Left kidney (tissue), 8 donors: ENCODE measurements at places on chromosomes 3 and 15. TPM values are rescaled to one million over a fixed set of nuclear protein-coding genes. Genes with fewer than 3 reads are reported as not detected.

- no peak for DNase-seq
These were observed 1218.1 kb downstream of the ROBO2 start for GRCh38 chr3:78257951-78258530.

GRCh38 chr15:74316141-74316540, 51.3 kb downstream of the CYP11A1 start:
- no peak for DNase-seq

GOLGA8R gene
- polyA plus RNA-seq, result 10.9 TPM

GRCh38 chr15:83769411-83769999, 115.6 kb downstream of the ADAMTSL3 start:
- no peak for DNase-seq

GRCh38 chr3:32821686-32822296, 4.0 kb downstream of the TRIM71 start:
- no peak for DNase-seq

DNA sequence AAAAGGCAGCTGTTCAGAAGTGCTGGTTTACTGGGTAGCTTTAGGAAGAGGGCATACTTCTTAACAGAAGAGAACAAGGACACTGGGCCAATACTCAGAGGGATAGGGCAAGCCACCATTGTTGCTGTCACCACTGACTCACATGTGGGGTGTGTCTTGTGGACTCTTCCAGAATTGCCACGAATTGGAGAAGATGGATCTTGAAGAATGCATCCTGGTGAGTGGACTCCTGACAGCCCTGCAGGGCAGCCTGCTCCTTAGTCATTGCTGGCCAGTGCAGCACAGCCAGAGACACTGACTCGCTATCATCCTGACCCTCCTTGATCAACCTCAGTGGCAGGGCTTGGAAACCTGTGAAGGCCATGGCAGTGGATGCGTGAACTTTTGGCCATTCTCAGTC, 62.3 kb downstream of the UBP1 start:
- DNase-seq, result no peak

ULK4 gene
- 6.3 TPM for polyA plus RNA-seq

DNA sequence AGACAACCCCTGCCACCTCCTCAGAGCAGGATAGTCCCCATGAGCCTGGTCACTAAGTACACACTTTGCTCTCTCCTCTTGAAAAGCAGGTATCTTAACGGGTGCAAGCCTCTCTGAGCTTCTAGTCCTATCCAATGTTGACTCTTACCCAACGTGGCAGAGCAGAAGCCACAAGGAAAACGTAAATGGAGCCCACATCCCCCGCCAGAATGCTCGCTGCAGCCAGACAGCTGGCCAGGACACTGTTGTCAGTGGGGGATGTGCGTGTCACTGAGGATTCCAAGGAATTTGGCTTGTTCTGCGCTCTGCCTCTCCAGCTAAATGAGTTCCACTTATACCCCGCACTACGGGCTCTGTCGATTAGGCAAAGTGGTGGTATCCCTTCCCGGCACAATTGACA, 67.8 kb upstream of the IGF1R start:
- DNase-seq, result no peak

GRCh38 chr3:123469323-123469995, 20.6 kb upstream of the ADCY5 start:
- DNase-seq, result no peak

DNA sequence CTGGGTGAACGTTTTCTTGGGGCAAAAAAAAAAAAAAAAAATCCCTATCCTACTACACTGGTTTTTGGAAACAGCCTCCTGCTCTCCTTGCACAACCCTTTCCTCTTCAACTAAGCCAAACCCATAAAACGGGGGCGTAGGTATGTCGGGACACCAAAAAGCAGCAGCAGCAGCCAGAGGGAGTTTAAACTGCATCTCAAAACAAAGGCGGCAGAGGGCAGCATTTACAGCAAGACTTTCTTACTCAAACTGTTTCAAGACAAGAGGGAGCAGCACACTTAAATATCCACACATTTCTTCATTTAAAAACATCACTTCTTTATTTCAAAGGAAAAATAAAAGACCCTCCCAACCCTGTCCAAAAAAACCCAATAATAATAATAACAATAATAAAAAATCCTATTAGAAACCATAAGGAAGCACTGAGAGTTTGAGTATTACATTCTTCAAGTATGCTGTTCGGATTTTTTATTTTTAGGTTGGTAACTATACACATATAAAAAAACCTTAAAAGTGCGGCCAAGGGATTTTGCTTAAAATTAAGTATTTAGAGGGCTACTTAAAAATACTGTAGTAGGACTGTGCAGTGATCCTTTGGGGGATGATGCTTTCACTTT, 43.9 kb upstream of the PLXND1 start:
- peak; percentile 68 for DNase-seq

RABL3 gene
- 33.2 TPM for polyA plus RNA-seq

GRCh38 chr3:13261104-13261830, 158.9 kb downstream of the NUP210 start:
- no peak for DNase-seq

TMEM207 gene
- 18.1 TPM for polyA plus RNA-seq

DNA sequence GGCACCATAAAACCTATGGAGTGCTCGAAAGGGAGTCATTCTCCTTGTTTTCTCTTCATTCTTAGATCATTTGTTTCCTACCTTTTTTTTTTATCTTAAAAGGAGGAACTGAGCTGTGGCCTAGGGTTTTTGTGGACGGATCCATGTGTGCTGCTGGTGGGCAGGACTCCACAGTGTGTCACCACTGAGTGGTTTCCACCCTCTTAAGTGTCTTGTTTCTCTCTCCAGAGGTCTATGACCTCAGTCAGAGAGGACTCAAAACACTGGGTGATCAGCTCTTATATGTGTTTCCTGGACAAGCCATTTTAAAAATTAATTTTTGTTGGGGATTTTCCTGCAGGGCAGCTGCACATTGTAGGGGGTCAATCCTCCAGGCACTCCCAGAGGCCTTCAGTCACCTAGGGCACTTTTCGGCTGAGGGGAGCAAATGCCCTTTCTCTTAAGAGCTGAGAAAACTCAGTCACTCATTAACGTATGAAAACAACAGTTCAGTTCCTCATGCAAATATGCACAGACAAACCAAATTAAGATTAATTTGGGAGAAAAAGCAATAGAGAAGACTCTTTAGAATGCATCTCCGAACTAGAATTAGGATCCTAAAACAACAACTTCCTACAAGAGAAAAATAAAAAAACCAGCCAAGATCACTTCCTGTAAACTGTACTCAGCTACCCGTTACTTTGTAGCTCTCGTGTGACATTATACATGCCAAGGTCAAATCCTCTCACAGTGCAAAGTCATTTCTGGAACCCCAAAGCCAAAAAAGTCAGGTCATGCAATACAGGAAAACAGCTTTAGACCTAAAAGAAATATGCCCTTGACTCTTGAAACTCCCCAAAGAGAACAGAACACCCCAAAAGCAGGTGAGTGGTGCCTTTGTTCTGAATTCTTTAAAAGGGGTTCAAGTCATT, 27.6 kb upstream of the FAM3D start:
- no peak for DNase-seq

GRCh38 chr3:185730550-185730949, 94.3 kb downstream of the IGF2BP2 start:
- DNase-seq, result no peak

SPATA12 gene
- 0.22 TPM for polyA plus RNA-seq

- DNase-seq, result no peak
These were observed 201.2 kb downstream of the FEZF2 start for GRCh38 chr3:62172199-62172598.

DNA sequence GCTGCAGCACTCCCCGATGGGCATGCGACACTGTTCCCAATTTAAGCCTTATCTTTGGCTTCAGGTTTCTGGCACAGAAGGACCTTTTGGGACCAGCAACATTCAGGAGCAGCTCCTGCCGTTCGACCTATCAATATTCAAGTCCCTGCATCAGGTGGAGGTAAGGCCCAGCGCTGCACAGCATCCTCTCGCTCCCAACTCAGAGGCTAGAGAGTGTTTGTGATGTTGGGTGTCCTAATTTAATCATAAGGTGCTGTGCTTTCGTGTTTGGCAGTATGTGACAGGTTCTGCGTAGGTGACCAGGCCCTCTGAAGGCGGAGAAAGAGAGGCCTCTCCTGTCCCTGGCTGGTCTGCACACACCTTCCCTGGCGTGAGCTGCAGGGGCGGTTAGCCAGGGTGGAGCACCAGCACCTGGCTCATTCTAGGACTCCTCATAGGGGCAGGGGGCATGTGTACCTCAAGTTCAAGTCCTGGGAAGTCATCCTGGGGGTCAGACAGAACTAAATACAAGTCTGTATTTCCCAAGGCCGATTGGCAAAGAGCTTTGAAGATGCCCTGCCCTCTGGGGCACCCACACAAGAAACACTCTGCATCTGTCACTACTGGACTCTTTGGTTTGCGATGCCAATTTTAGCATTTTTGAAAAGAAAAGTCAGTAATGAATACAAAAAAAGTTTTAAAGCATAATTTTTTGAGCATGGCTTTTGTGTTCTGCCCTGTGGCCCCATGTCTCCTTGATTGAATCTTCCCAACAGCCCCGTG, 17.0 kb downstream of the NISCH start:
- no peak for DNase-seq

CLDN11 gene
- polyA plus RNA-seq, result 192 TPM

DNA sequence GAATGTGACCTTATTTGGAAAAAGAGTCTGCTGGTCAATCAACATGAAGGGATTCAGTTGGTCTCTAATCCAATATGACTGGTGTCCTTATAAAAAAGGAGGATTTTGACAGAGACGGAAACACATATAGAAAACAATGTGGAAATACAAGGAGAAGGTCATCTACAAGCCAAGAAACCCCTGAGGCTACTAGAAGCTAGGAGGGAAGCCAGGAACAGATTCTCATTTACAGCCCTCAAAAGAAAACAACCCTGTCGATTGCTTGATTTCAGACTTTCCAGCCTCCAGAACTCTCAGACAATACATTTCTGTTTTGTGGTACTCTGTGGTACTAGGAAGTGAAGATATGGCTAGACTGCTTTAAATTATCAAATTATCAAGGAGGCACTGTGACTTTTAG, 162.9 kb upstream of the IGF1R start:
- no peak for DNase-seq

DNA sequence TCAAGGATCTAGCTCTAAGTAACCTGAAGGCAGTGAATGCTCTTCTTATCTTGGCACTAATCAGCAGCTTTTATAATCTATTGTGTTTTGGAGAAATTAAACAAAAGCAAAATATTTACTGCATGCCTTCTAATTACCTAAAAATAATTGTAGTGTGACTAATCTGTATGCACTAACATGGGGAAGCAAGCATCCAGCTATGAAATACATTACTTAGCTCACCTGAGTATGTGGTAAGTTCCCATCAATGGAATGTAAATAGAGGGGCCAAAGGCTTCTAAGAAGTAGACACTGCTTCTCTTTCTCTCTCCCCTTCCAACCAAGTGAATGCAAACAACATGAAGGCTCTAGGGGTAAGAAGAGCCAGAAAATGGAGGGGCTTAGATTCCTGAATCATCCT, 165.6 kb downstream of the STAG1 start:
- DNase-seq, result no peak

- no peak for DNase-seq
These were observed 35.2 kb downstream of the TGFBR2 start for GRCh38 chr3:30641416-30642251.

- no peak for DNase-seq
These were observed 75.0 kb downstream of the COL6A5 start for GRCh38 chr3:130420466-130420865.

- no peak for DNase-seq
These were observed 35.7 kb downstream of the NGRN start for GRCh38 chr15:90300988-90301706.

DNA sequence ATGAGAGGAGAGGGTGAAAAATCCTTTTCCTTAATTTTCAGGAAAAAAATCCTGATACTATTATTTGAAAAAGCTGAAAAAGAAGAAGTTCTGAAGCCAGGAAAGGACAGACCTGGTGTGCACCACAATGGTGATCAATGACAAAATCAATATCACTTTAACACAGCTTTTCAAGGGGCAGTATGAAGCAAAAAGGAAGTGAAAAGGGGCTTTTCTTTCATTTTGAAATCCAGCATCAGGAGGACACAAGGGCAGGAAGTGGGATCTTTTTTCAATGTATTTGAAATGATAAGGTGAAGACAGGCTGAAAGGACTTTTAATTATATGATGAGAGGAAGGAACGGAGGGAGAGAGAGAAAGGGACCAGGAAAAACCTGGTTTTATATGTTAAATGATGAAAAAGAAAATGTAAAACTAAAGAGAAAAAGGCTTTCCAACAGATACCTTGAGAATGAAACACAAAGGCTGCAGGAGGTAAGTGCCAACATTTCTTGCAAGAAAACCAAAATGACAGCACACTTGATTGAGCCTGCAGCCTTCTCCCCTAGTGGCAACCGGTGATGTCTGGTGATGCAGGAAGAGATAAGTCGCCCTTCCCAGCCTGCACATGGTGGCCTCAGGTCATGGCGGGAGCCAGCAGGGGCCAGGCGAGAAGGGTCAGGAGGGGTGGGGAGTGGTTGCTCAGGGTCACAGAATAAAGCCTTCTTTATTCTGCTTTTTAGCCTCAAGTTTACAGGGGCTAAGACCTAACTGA, 236.7 kb upstream of the WNT5A start:
- DNase-seq, result no peak

DNA sequence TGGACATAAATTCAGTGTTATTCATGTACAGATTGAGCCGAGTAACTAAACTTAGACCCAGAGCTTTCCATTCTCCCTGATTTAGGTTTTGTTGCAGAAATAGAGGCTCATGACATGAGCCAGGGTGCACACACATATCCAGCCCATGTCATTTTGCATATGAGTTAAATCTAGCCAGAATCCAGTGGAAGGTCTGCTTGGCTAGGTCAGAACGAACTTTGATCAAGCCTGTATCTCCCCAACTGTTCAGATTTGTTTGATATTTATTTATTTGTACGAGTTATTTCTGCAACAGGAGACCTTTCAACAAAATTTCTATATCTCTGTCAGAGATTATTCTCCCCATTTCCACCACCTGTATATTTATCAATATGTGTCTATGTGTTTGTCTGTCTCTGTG, 247.5 kb upstream of the THBS1 start:
- DNase-seq, result no peak

XCR1 gene
- polyA plus RNA-seq, result 0.15 TPM

DNA sequence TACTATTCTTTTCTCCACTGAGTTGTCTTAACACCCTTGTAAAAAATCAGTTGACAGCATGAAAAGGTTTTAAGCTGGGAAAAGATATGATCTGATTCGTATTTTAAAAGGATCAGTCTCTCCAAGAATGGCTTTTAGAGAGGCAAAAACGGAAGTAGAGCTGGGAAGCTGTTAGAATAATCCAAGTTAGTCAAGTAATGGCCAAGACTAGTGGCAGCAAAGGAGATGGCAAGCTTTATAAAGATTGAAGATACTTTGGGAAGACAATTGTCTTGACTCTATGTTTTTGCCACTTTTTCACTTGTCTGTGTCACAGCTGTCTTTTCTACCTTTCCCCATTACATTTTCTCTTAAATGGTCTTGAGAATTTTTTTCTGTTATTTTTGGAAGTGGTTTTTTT, 243.5 kb upstream of the MANF start:
- DNase-seq, result no peak
